ENCODE measurements at places on chromosomes 3 and 15. TPM values are rescaled to one million over a fixed set of nuclear protein-coding genes. Genes with fewer than 3 reads are reported as not detected.
A peak's percentile ranks its signal among the peaks of the same experiment; 100 is the strongest.

Gene ADAMTSL3
- 4.0 TPM for polyA plus RNA-seq

Gene SYNPR
- 0.03 TPM for polyA plus RNA-seq

Gene GOLGA8J
- not detected for polyA plus RNA-seq

Gene ETFA
- polyA plus RNA-seq = 69.8 TPM

Gene TF
- polyA plus RNA-seq = 1.9 TPM

Gene CCR2
- polyA plus RNA-seq = 1.6 TPM

Gene MBD4
- 28.9 TPM for polyA plus RNA-seq

Gene PTPRG
- 9.0 TPM for polyA plus RNA-seq

Gene CHRFAM7A
- polyA plus RNA-seq = 1.8 TPM

DNA sequence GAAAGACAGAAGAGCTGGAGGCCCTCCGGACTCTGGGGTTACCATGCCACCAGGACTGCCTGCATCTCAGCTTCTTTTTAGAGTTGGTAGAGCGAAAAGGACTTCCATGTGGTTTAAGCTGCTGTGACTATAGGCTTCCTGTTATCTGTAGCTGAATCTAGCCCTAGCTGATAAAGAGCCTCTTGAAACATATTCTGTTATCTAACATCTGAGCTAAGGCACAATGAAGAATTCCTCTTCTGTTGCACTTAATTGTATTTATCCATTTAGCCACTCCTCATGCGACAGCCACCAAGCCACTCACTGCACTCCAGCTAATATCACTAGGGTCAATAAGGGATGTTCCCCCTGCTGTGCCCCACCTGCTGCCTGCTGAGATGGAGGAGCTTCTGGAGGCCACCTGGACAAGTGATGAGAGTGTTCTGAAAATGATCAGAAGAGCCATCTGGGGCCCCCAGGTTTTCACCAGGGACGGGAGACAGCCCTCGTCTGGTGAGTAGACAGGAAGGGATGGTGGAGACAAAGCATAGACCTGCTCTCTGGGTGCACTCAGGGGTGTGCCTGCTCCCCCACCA, 94.6 kb upstream of the PLXNA1 start:
- no peak overlapping the region for H3K27ac ChIP-seq
- H3K36me3 ChIP-seq = no peaks in the 10 kb centered on the region
- H3K4me1 ChIP-seq = no peaks in the 10 kb centered on the region
- H3K4me3 ChIP-seq = no peak overlapping the region
- DNase-seq = no peak

- H3K27ac ChIP-seq = no peak overlapping the region
- no peaks in the 10 kb centered on the region for H3K27me3 ChIP-seq
- H3K4me3 ChIP-seq = no peak overlapping the region
- no peaks in the 10 kb centered on the region for H3K4me1 ChIP-seq
- no peak for DNase-seq
These were observed 315.5 kb downstream of the NSUN3 start for GRCh38 chr3:94378322-94378721.

- DNase-seq = no peak
- H3K36me3 ChIP-seq = no peaks in the 10 kb centered on the region
- no peaks in the 10 kb centered on the region for H3K27me3 ChIP-seq
- no peak overlapping the region for H3K27ac ChIP-seq
- no peak overlapping the region for H3K4me3 ChIP-seq
- no peaks in the 10 kb centered on the region for H3K4me1 ChIP-seq
These were observed 23.3 kb upstream of the CHMP2B start for GRCh38 chr3:87203809-87204208.

DNA sequence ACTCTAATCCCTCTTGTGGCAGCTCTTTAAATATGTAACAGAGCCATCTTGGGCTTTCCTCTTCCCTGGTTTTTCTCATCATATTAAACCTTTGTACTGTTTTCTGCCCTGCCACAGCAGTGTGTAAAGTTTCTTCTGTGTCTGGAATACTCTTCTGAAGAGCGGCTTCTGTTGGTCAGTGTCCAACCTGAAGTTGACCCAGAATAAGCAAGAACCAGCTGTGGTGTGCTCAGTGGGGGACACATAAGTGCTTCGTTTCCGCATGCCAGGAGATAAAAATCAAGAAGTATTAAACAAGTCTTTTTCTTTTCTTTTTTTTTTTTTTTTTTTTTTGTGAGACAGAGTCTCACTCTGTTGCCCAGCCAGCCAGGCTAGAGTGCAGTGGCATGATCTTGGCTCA, 173.2 kb upstream of the CHRM5 start:
- no peak overlapping the region for H3K4me3 ChIP-seq
- H3K36me3 ChIP-seq = no peaks in the 10 kb centered on the region
- DNase-seq = no peak
- H3K4me1 ChIP-seq = no peaks in the 10 kb centered on the region
- no peaks in the 10 kb centered on the region for H3K27me3 ChIP-seq

- H3K4me3 ChIP-seq = no peak overlapping the region
- no peak overlapping the region for H3K27ac ChIP-seq
- no peak for DNase-seq
- no peaks in the 10 kb centered on the region for H3K4me1 ChIP-seq
- no peaks in the 10 kb centered on the region for H3K27me3 ChIP-seq
These were observed 7.7 kb downstream of the CRABP1 start for GRCh38 chr15:78347586-78348543.

- no peak for DNase-seq
These were observed 27.6 kb upstream of the ST6GAL1 start for GRCh38 chr3:186902713-186903112.

- DNase-seq = no peak
- H3K4me3 ChIP-seq = no peak overlapping the region
- H3K4me1 ChIP-seq = no peaks in the 10 kb centered on the region
These were observed 18.2 kb upstream of the COL8A1 start for GRCh38 chr3:99620077-99620767.

GRCh38 chr3:141845407-141846049, 30.9 kb upstream of the ATP1B3 start:
- H3K4me3 ChIP-seq = no peak overlapping the region
- no peaks in the 10 kb centered on the region for H3K4me1 ChIP-seq
- H3K27me3 ChIP-seq = no peaks in the 10 kb centered on the region
- H3K27ac ChIP-seq = no peak overlapping the region
- DNase-seq = no peak
- no peaks in the 10 kb centered on the region for H3K36me3 ChIP-seq

DNA sequence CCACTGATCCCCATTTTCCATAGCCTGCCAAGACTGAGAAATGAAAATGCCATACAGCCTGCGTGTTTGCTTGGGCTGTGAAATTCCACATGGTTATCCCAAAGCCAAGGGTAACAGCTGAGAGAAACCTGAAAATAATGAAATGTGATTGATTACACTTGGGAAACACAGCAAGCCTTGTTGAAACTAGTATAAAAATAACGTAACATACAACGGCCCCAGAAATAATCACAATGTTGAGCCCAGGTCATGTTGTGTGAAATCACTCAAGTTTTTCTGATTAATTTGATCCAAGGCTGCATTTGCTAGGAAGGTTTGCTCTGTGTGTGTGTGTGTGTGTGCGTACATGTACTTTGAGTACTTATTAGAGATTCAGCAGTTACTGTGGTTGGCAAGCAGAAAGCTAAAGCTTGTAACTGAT, 269.0 kb downstream of the OXSM start:
- DNase-seq = no peak
- H3K4me1 ChIP-seq = no peaks in the 10 kb centered on the region
- H3K36me3 ChIP-seq = no peaks in the 10 kb centered on the region
- no peak overlapping the region for H3K27ac ChIP-seq
- H3K4me3 ChIP-seq = no peak overlapping the region

- H3K36me3 ChIP-seq = no peaks in the 10 kb centered on the region
- no peak for DNase-seq
- H3K27ac ChIP-seq = no peak overlapping the region
- no peaks in the 10 kb centered on the region for H3K27me3 ChIP-seq
- H3K4me1 ChIP-seq = no peaks in the 10 kb centered on the region
These were observed 11.1 kb upstream of the PLAAT1 start for GRCh38 chr3:193229851-193230420.

DNA sequence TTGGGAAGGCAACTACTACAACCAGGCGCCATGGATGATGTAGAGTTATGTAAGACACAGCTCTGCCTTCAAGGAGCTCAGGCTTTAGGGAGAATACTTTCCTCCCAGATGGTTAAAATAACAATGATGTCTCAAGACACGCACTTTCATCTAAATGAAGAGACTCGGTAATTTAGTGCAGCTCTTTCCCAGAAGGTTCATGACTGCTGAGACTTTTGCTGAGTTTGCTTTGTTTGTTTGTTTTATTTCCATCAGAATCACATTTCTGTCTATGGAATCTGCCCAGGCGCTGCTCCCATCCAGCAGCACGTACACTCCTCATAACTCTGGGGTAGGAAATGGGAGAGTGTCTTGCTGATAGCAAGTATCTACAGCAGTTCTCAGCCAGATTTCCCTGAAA, 33.9 kb upstream of the MEX3B start:
- H3K4me1 ChIP-seq = no peaks in the 10 kb centered on the region
- H3K4me3 ChIP-seq = no peak overlapping the region
- no peaks in the 10 kb centered on the region for H3K36me3 ChIP-seq
- H3K27me3 ChIP-seq = peaks cover 10% of the 10 kb centered on the region
- no peak for DNase-seq
- no peak overlapping the region for H3K27ac ChIP-seq

- H3K27ac ChIP-seq = no peak overlapping the region
- no peaks in the 10 kb centered on the region for H3K36me3 ChIP-seq
- H3K4me1 ChIP-seq = peaks cover 7% of the 10 kb centered on the region
These were observed 5.8 kb upstream of the PLD1 start for GRCh38 chr3:171815973-171816595.

- H3K36me3 ChIP-seq = no peaks in the 10 kb centered on the region
- no peak overlapping the region for H3K4me3 ChIP-seq
- DNase-seq = peak; percentile 86
- H3K4me1 ChIP-seq = peaks cover 42% of the 10 kb centered on the region
- no peaks in the 10 kb centered on the region for H3K27me3 ChIP-seq
These were observed 160.2 kb upstream of the TBL1XR1 start for GRCh38 chr3:177357352-177358090.

DNA sequence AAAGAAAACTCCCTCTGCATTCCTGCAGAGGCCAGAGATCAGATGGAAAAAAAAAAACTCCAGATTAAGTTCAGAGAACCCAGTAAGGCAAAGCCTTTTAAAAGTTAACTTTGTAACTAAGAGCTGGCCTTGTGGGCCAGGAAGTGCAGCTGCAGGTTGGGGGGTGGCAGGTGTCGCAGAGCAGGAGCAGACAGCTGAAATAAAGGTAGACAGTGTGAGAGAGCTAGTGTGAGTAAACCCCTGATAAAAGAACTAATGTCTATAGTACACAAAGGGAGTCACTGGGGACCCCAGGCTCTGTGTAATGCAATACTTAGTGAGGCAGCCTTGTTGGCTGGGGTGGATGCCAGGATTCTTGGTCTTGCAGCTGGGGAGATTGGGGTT, 42.1 kb downstream of the PPCDC start:
- H3K27me3 ChIP-seq = no peaks in the 10 kb centered on the region
- peaks cover 9% of the 10 kb centered on the region for H3K4me1 ChIP-seq
- no peak overlapping the region for H3K4me3 ChIP-seq
- peak overlapping the region; percentile 47 for H3K27ac ChIP-seq
- DNase-seq = no peak

DNA sequence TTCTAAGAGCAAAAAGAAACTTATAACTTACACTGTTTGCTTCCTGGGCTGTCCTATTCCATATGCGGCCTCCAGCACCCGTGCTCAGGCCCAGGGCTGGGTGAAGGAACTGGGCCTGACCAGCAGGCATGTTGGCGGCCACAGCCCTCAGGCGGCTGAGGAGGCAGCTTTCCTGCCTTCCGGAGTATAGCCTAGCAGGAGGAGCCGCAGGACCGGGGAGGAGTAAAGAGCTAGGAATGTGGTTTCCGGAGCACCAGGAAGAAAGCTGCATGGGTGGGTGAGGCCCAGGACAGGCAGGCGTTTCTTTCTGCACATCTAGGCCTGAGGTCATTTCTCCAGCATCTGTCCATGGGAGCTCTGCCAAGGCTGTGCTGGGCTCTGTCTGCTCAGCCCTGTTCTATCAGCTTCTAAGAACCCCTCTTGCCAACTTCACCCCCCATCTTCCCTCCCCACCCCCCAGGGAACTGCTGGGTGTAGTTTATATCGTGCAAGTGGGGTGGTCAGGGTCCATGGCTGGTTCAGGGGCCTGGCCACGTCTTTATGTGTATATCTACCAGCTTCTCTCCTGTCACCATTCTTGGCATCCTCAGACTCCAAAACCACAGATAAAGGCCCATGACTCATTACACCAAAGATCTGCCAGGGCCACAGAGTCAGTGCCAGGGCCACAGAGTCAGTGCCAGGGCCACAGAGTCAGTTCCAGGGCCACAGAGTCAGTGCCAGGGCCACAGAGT, 7.8 kb upstream of the KIF7 start:
- H3K4me1 ChIP-seq = peaks cover 23% of the 10 kb centered on the region
- H3K27me3 ChIP-seq = no peaks in the 10 kb centered on the region
- H3K4me3 ChIP-seq = no peak overlapping the region
- DNase-seq = peak; percentile 79
- H3K36me3 ChIP-seq = no peaks in the 10 kb centered on the region

DNA sequence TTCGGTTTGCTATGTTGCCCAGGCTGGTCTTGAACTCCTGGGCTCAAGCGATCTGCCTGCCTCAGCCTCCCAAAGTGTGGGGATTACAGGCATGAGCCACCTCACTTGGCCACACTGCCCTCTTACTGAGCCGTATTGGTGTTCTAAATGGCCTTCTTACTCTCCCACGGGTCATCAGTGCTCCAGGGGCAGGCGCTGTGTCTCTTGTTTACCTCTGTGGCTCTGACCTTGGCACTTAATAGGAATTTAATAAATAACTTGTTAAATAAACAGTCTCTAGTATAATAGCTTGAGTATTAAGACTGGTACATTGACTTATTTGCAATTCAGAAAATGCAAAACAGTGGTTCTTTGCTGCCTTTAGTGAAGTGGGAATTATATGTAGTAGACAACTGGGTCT, 13.7 kb downstream of the FLNB start:
- H3K4me3 ChIP-seq = no peak overlapping the region
- no peak overlapping the region for H3K27ac ChIP-seq
- H3K36me3 ChIP-seq = no peaks in the 10 kb centered on the region
- H3K4me1 ChIP-seq = peaks cover 38% of the 10 kb centered on the region
- H3K27me3 ChIP-seq = no peaks in the 10 kb centered on the region

- H3K27me3 ChIP-seq = no peaks in the 10 kb centered on the region
- H3K4me1 ChIP-seq = no peaks in the 10 kb centered on the region
- no peaks in the 10 kb centered on the region for H3K36me3 ChIP-seq
- no peak for DNase-seq
- no peak overlapping the region for H3K27ac ChIP-seq
These were observed 170.4 kb downstream of the FHIT start for GRCh38 chr3:61080737-61081445.

GRCh38 chr15:52012210-52012609, 6.8 kb upstream of the MAPK6 start:
- H3K27ac ChIP-seq = no peak overlapping the region
- H3K4me3 ChIP-seq = no peak overlapping the region
- H3K27me3 ChIP-seq = no peaks in the 10 kb centered on the region
- H3K4me1 ChIP-seq = no peaks in the 10 kb centered on the region
- no peaks in the 10 kb centered on the region for H3K36me3 ChIP-seq

DNA sequence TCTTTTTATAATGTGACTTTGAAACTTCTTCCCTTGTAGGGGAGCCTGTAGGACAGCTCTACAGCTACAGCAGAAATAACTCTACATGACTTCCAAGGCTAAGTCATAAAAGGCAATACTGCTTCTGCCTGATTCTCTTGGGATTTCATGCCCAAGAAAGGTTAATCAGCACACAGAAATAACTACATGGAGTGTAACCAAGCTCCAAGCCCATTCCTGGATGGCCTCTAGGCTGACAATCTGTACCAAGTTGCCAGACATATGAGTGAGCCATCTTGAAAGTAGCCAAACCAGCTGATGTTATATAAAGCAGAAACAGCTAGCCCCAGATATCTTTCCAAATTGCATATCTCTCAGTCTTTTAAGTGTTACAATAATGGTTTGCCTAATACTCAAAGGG, 75.8 kb upstream of the OSTN start:
- H3K36me3 ChIP-seq = no peaks in the 10 kb centered on the region
- H3K4me1 ChIP-seq = no peaks in the 10 kb centered on the region
- no peak overlapping the region for H3K27ac ChIP-seq
- no peak overlapping the region for H3K4me3 ChIP-seq
- H3K27me3 ChIP-seq = no peaks in the 10 kb centered on the region
- no peak for DNase-seq

All from adrenal gland (tissue), 19 donors.